Left forelimb (tissue), 1 donor: ENCODE measurements at places on chromosomes 1 and 21.

- no peak for DNase-seq
Observed at GRCh38 chr1:40770296-40771070, 13.1 kb upstream of the KCNQ4 start.

DNA sequence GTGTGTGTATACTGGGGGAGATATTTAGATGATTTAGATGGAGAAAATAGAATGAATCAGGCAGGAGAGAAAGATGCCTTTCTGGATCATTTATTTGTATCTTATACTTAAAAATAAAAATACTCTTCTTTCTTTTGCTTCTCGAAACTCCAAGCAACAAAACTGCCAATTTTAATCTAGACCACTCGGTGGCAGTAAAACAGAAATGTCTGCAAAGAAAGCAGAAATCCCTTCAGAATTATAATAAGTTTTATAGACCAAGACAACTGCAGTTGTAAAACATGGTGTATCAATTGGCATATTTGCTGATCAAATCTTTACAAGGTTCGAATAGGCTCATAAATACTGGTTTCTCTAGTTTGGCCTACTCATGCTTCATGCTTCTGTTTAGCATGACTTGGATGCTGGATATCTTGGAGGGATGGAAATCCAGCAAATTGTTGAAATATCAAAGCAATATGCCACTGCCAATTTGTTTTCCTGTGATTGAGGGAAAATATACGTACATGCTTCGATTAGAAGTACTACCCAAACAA, 15.1 kb upstream of the C1orf87 start:
- DNase-seq = no peak

- no peak for DNase-seq
Observed at GRCh38 chr1:240976685-240977084, 364.7 kb upstream of the GREM2 start.

- no peak for DNase-seq
Observed at GRCh38 chr1:179867493-179868330, 9.9 kb downstream of the TOR1AIP2 start.

DNA sequence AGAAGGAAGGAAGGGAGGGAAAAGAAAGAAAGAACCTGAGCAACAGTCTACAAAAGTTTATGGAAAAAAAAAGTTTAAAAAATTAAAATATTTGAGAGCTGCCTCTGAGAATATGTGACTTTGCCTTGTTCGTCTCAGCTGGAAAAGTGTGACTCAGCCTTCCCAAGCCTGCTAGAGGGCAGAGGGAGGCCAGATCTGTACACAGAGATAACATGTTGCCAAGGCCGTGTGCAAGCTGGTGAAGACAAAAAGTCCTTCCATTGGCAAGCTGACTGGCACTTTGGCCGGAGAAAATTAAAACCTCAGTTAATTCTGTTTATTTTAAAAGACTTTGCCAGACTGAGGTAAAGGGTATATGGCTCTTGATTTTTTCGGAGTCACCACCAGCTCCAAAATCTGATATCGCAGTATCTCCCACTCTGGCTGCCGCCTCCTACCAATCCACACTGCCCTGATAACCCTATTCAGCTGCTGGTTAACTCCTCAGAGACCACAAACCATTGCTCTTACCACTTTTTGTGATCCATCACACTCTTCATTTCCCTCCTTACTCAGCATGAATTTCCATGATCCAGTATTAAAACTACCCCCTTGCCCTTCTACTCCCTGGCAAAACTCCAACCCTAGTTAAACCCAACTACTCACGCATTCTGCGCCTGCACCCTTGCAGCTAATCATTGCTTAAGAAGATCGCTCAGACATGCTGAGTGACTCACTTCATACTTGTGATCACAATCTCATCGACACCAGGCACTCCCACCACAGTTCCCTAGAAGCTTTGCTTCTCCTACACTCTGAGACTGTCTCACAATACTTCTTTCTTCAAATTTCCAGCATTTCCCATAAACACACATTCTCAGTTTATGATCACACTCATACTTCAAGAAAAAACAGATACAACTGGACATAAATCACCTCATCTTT, 5.7 kb upstream of the PPP1R15B start:
- no peak for DNase-seq

GRCh38 chr1:214386747-214387146, 105.8 kb downstream of the SMYD2 start:
- no peak for DNase-seq

GRCh38 chr1:54268762-54269297, 68.9 kb downstream of the MRPL37 start:
- no peak for DNase-seq
